ENCODE measurements at places on chromosomes 2 and 18. TPM values are rescaled to one million over a fixed set of nuclear protein-coding genes. Genes with fewer than 3 reads are reported as not detected.

Gene PLEK
- total RNA-seq = 4.8 TPM

Gene SRSF7
- total RNA-seq = 50.5 TPM

Gene SULT1C4
- 2.7 TPM for total RNA-seq

DNA sequence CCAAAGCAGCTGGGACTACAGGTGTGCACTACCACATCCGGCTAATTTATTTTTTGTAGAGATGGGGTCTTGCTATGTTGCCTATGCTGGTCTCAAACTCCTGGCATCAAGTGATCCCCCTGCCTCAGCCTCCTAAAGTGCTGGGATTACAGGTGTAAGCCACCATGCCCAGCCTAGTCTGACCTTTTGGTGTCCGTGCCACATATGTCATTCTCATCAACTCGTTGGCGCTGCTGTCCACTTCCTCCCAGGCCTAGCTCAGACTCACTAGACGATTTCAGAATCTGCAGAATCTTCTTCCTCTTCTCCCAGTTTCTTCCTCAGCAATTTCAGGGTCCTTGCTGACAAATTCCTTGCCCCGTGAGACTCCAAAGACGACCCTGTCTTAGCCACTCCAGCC is 39.8 kb upstream of the DNMT3A start:
- no peaks in the 10 kb centered on the region for H3K27me3 ChIP-seq
- DNase-seq = no peak
- no peaks in the 10 kb centered on the region for H3K36me3 ChIP-seq
- no peak overlapping the region for H3K4me3 ChIP-seq
- no peak overlapping the region for H3K27ac ChIP-seq

GRCh38 chr2:124153713-124154112 is 128.6 kb downstream of the CNTNAP5 start:
- no peak overlapping the region for H3K4me3 ChIP-seq
- H3K4me1 ChIP-seq = no peaks in the 10 kb centered on the region
- H3K27me3 ChIP-seq = no peaks in the 10 kb centered on the region
- no peaks in the 10 kb centered on the region for H3K36me3 ChIP-seq
- no peak for DNase-seq
- no peak overlapping the region for H3K27ac ChIP-seq

- no peaks in the 10 kb centered on the region for H3K27me3 ChIP-seq
- no peak overlapping the region for H3K4me3 ChIP-seq
- no peaks in the 10 kb centered on the region for H3K4me1 ChIP-seq
- no peaks in the 10 kb centered on the region for H3K36me3 ChIP-seq
- H3K27ac ChIP-seq = no peak overlapping the region
- no peak for DNase-seq
Measured at GRCh38 chr2:146642066-146642465, 1202.8 kb upstream of the ACVR2A start.

DNA sequence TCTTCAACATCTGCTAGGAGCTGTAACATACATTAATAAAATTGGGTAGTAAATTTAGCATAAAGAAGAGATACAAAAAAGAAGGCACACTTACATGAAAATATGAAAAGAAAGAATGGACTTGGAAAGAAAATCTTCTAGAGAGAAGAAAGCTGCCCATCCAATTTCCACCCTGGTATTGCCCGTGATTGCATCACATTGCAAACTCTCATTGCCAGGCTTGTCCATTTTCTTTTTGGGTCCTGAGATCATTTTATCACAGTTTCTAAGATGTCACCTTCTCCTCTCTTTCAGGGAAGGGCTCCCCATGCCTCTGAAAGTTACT is 321.5 kb downstream of the RND3 start:
- no peaks in the 10 kb centered on the region for H3K36me3 ChIP-seq
- DNase-seq = no peak
- no peak overlapping the region for H3K27ac ChIP-seq
- no peaks in the 10 kb centered on the region for H3K27me3 ChIP-seq
- H3K4me3 ChIP-seq = no peak overlapping the region

DNA sequence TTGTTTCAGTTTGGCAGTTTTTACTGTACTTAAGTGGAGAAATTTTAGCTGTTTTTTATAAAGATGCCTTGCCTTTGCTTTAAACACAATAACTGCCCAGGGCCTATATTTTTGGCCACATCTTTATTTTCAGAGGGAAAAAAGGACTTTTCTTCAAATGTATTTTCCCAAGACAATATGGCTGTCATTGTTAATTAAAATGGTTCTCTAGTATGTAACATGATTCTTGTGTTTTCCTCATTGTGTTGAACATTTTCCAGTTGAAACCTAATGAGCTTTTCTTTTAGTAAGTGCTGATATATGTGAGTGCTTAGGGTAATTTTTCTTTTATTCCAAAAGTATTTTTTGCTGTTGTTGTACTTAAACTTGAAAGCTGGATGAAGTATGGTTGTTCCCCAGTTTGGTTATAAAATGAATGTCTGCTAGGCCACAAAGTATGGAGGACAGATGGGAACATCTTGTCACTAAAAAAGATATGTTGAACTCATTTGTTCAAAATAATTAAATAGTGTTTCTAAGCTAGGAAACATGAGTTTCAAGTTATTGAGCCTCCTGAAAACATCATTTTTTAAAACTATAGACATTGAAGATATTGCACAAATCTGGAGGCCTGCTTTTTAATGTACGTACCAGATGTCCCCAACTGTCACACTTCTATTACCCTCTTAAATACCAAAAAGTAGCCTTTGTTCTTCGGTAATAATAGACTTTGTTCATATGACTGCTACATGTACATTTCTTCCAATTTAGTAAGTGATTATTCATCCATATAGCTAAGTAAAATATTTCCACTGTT is 147.5 kb upstream of the DAPL1 start:
- no peak overlapping the region for H3K27ac ChIP-seq
- DNase-seq = no peak
- peaks cover 24% of the 10 kb centered on the region for H3K4me1 ChIP-seq
- H3K27me3 ChIP-seq = no peaks in the 10 kb centered on the region

GRCh38 chr18:8713691-8714090 is 8.3 kb downstream of the MTCL1 start:
- H3K36me3 ChIP-seq = no peaks in the 10 kb centered on the region
- H3K4me1 ChIP-seq = no peaks in the 10 kb centered on the region
- no peak overlapping the region for H3K4me3 ChIP-seq
- no peaks in the 10 kb centered on the region for H3K27me3 ChIP-seq
- DNase-seq = no peak

DNA sequence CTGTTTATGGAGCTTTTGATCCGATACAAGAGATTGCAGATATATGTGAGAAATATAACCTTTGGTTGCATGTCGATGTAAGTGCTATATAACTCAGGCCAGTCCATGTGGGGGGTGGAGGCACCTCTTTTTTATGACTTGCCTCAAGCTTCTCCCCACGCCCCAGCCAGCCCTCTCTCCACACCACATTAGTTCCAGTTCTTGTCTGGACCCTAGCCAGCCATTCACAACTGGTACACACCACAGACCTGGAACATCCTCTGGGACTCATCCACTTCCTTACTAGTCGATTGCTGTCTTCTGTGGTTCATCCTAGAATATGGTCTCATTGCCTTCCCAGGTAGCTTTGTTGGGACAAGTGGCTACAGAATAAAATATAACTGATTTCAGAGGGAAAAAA is 31.0 kb downstream of the GAD1 start:
- no peak for DNase-seq
- H3K36me3 ChIP-seq = no peaks in the 10 kb centered on the region
- H3K4me1 ChIP-seq = no peaks in the 10 kb centered on the region
- H3K4me3 ChIP-seq = no peak overlapping the region

- no peaks in the 10 kb centered on the region for H3K27me3 ChIP-seq
- H3K36me3 ChIP-seq = peaks cover 78% of the 10 kb centered on the region
- DNase-seq = peak; percentile 88
- H3K4me1 ChIP-seq = peaks cover 96% of the 10 kb centered on the region
- H3K27ac ChIP-seq = peak overlapping the region; percentile 95
- H3K4me3 ChIP-seq = peak overlapping the region; percentile 72
Measured at GRCh38 chr2:217858519-217859491, 144.0 kb downstream of the TNS1 start.

GRCh38 chr2:75090770-75091515 is 108.4 kb downstream of the TACR1 start:
- H3K4me1 ChIP-seq = no peaks in the 10 kb centered on the region
- no peak for DNase-seq
- H3K4me3 ChIP-seq = no peak overlapping the region

GRCh38 chr2:5409898-5410381 is 282.2 kb upstream of the SOX11 start:
- no peak overlapping the region for H3K27ac ChIP-seq
- no peaks in the 10 kb centered on the region for H3K4me1 ChIP-seq
- H3K36me3 ChIP-seq = no peaks in the 10 kb centered on the region
- H3K4me3 ChIP-seq = no peak overlapping the region
- H3K27me3 ChIP-seq = no peaks in the 10 kb centered on the region
- no peak for DNase-seq

GRCh38 chr2:119289642-119290041 is 66.0 kb downstream of the STEAP3 start:
- H3K27ac ChIP-seq = no peak overlapping the region
- no peak for DNase-seq
- no peaks in the 10 kb centered on the region for H3K36me3 ChIP-seq
- H3K4me3 ChIP-seq = no peak overlapping the region

Data from left ventricle myocardium inferior (tissue), 1 donor.